Mammary epithelial cell (primary cell): ENCODE measurements at places on chromosomes 3 and 15. TPM values are rescaled to one million over a fixed set of nuclear protein-coding genes. Genes with fewer than 3 reads are reported as not detected.

GABRR3 gene
- polyA plus RNA-seq, result not detected

RASGRP1 gene
- not detected for polyA plus RNA-seq

FAM81A gene
- 0.97 TPM for polyA plus RNA-seq

KNG1 gene
- not detected for polyA plus RNA-seq

TF gene
- polyA plus RNA-seq, result 0.08 TPM

ABHD17C gene
- 21.7 TPM for polyA plus RNA-seq

CCDC33 gene
- polyA plus RNA-seq, result 0.20 TPM

NMNAT3 gene
- 0.19 TPM for polyA plus RNA-seq

GOLGA8S gene
- polyA plus RNA-seq, result not detected

RAB7A gene
- 353 TPM for polyA plus RNA-seq

IL5RA gene
- not detected for polyA plus RNA-seq

C3orf49 gene
- not detected for polyA plus RNA-seq

ERICH6 gene
- 0.02 TPM for polyA plus RNA-seq

FSD2 gene
- not detected for polyA plus RNA-seq

LSAMP gene
- polyA plus RNA-seq, result not detected

FEZF2 gene
- polyA plus RNA-seq, result not detected

CYP8B1 gene
- not detected for polyA plus RNA-seq

PARP16 gene
- 3.0 TPM for polyA plus RNA-seq

SLC24A5 gene
- not detected for polyA plus RNA-seq

ARPIN gene
- polyA plus RNA-seq, result 10.8 TPM

USP3 gene
- 13.6 TPM for polyA plus RNA-seq
